ENCODE measurements at places on chromosomes 3 and 15.

GRCh38 chr3:120420928-120421551 lies 29.8 kb downstream of the FSTL1 start:
- no peak for DNase-seq

DNA sequence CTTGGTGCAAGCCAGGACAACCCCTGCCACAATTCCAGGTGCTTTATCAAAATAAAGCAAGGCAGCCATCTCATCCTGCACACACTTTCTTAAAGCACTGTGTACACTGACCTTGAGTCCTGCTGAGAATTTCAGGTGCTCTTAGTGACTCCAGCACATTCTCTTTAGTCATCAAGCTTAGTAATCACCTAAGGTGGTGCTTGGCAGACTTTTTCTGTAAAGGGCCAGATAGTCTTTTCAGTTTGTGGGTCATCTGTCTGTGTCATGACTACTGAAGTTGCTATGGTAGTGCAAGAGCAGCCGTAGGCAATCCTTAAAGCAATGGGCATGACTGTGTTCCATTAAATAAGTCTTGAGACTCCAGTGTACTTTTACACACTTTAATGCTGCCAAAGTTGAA lies 36.4 kb downstream of the RIOX2 start:
- no peak for DNase-seq

DNA sequence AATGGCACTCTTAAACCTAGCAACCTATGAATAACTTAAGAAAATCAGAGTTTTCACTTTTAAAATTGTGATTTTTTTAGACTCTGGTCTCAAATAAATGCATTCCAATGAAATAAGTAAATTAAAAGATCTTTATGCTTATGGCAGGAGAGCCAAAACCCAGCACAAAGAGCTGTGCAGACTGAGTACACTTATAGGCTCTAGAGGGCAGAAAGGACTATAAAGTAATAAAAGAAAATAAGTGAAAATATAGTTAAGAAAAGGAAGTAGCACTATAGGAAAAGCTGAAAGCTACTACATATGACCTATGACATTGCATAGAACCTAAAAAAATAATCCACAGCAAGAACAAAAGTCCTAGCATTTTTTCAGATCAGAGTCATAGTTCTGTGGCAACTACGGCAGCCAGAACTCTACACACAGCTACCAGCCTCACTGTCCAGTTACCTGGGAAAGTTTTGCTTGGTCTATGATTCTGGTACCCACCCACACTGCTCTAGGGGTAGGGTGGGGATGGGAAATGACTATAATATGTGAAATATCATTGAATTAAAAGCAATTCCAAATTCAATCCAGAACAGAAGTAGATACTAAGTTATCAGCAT lies 30.5 kb downstream of the CLASP2 start:
- no peak for DNase-seq

GRCh38 chr15:27490867-27491595 lies 520.0 kb downstream of the GABRG3 start:
- no peak for DNase-seq

DNA sequence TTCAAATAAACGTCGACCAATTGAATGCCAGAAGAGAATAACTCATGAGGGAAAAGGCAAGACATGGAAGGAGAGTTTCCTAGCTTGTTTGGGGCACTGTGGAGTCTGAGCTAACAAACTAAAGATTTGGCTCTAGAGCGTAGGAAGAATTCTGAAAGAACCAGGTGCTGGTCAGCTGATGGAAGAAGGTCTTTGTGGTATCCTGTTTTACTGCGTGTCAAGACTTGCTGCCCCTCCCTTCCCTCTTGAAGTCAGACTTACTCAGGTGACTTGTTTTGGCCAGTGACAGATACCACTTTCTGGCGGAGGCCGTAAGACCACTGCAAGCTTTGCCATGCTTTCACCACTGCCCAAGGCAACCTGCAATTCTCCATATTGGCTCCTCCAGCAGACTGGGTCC lies 673 bp upstream of the HCLS1 start:
- DNase-seq = no peak

DNA sequence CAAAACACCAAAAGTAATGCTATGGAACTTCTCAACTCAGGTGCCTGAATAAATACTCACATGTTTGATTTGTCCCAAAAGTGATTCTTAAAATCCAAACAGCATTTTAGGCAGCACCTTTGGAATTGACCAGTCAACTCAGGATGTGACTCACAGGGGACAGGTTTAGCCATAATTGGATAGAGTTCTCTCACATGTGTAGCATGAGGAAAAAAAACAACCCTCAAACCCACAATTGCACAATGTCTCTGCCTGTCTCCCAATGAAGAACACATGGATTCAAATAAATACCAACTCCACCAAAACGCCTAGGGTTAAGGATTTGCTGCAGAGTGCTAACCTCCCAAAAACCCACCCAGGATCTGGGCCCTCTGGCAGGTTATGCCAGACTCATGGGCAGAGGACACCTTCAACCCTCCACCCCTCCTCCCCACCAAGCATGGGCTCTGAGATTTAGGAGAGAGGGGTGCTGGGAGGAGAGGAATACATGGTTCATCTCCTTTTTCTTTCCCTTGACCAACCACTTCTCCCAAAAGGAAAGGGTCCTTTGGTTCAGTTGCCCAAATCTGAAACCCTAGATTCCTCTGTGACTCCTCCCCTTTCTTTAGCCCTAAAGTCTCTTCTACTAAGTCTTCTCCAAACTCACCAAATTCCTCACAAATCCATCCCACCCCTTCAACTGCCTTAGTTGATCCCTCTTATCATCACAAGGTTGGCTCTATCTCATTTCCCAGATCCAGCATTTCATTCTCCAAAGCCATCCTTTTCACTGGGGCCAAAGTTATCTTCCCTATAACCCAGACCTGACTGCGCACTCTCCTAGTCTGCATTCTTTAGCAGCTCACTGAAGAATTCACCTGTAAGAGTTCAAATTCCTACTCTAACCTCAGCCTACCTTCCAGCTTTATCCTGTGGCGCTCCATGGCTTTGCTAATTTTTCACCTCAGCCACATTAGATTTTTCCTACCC lies 7.7 kb downstream of the RYK start:
- DNase-seq = no peak

DNA sequence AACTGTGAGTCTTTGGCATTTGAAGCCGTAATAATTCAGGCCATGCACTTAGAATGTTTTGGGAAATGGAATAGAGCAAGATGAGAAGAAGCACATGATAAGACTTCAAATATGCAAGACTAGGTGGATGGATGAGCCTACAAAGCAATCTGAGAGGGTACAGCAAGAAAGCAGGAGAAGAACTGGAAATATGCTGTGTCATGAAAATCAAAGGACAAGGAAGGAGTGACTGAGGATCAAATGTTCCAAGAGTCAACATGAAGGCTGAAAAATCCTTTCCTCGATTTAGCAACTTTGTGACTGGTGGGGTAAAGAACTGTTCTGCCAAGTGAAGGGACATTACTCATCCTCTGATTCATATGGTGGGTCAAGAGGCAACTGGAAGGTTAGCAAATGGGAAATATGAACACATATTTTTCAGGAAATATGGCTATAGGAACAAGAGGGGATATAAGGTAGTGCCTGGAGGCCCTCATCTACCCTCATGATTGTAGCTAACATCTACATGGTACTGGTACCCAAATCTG lies 803.7 kb upstream of the ARRDC4 start:
- DNase-seq = no peak

DNA sequence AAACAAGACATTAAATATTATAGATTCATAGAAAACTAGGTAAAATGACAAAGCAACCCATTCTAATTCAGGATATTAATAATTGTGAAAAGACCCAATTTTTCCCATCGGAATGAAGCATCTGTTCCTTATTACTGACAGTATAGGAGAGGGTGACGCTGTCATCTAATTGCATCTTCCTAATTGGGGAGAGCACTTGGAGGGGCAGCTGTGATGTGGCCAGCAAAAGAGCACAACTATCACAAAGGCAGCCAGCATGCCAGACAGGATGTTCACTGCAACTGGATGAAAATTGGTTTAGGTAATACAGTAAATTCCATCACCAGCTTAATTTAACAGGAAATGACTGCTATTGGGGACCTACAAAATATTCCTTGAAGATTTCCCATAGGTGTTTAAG lies 21.9 kb upstream of the MINAR1 start:
- DNase-seq = no peak

DNA sequence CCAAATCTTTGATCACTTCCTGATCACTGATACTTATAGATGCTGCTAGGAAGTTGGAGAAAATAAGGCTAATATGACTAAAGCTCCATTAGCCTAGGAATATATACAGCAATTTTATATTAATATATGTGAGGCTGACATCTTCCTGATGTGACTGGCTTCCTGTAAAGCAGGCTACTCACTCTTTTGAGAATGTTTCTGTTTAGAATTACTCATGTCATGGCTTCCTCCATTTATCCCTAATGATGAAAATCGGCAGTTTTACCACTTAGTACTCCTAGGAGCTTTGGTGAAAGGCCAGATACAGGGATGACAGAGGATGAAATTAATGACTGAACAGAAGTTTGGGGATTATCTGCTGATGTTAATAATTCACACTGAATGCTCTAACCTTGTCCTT lies 3.9 kb upstream of the MAP1A start:
- no peak for DNase-seq

GRCh38 chr15:51577636-51578304 lies 44.8 kb downstream of the DMXL2 start:
- no peak for DNase-seq

DNA sequence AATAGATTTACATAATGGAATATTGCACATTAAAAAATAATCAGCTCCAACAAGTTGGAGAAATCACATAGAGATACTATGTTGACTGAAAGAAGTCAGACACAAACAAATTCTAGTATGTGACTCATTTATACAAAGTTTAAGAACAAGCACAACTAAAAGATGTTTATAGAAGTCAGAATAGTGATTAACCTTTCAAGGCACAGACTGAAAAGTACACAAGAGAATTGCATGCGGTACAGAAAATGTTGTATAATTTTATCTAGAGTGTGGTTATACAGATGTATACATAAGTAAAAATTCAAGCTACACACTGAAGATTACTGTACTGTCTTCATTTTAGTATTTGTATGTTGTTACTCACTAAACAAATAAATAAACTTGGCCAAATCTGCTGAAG lies 19.3 kb upstream of the ATOSA start:
- DNase-seq = no peak

- DNase-seq = no peak
These were observed 30.8 kb downstream of the ACSBG1 start for GRCh38 chr15:78203346-78204225.

DNA sequence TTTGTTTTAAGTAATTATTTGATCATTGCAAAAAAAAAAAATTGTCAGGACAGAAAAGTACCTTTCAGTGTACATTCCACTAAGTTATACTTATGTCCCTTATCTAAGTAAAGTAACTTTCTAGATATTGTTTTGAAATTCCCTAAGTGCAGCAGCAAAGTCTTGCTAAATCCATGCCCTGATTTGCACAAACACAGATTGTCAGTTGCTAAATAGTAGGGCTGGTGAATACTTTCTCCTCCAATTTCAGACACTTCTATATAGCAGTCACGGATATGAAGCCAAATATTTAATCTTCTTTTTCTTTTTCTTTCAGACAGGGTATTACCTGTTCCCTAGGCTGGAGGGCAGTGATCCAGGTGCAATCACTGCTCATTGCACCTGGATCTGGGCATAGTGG lies 12.9 kb downstream of the LRRC2 start:
- DNase-seq = no peak

- no peak for DNase-seq
These were observed 52.5 kb upstream of the AMOTL2 start for GRCh38 chr3:134426660-134427181.

DNA sequence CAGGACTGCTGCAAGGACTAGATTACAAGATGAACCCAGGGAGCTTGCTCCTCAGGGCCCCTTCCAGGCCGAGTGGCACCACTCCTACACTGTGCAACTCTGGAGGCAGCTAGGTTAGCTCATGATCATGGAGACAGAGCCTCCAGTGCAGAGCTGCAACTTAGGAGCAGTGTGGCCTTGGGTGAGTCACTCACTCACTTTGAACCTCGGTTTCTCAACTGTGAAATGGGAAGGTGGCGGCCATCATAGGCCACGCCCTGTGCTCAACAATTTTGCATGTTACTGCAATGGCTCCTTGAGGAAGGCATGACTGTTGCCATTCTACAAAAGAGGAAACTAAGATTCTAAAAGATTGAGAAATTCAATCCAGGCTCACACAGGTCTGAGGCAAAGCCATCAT lies 11.2 kb upstream of the CXCR6 start:
- DNase-seq = no peak

- peak; percentile 26 for DNase-seq
These were observed 2.2 kb downstream of the AADAC start for GRCh38 chr3:151816091-151816604.

GRCh38 chr3:107412376-107412775 lies 35.1 kb downstream of the CCDC54 start:
- DNase-seq = no peak

- no peak for DNase-seq
These were observed 81.6 kb downstream of the KLF15 start for GRCh38 chr3:126275620-126275904.

GRCh38 chr3:42205800-42206514 lies 60.0 kb downstream of the CCK start:
- DNase-seq = no peak
